ENCODE measurements at places on chromosomes 3 and 15.
A peak's percentile ranks its signal among the peaks of the same experiment; 100 is the strongest.

- DNase-seq = peak; percentile 11
Observed at GRCh38 chr3:43505351-43505750, 116.5 kb downstream of the ANO10 start.

DNA sequence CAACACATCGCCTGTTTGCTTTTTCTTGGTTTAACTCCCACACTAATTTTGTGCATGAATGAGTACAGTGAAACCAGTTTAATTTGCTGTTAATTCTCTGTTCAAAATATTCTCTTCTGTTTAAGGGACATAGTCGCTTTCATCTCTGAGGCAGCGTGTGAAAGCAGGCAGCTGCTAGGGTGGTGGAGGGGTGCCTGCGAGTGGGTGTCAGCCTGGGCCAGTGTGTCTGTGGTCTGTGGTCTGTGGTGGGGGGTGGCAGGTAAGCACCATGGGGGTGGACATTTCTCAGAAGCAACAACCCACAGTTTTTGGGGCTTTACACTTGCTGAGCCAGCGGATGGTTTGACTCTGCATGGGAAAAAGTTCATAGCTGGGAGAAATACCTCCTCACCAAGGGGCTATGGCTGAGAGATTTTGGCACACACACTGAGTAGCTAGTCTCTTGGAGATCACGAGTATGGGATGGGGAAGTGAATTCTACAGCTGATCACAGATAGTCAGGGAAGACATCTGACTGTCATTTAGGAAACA lies 109.2 kb downstream of the EPHB1 start:
- no peak for DNase-seq

- DNase-seq = no peak
Observed at GRCh38 chr15:78775472-78775871, 35.8 kb downstream of the ADAMTS7 start.

GRCh38 chr3:119700269-119700919 lies 2.4 kb upstream of the CFAP91 start:
- no peak for DNase-seq

GRCh38 chr3:165103616-165104015 lies 25.3 kb upstream of the SI start:
- DNase-seq = no peak

DNA sequence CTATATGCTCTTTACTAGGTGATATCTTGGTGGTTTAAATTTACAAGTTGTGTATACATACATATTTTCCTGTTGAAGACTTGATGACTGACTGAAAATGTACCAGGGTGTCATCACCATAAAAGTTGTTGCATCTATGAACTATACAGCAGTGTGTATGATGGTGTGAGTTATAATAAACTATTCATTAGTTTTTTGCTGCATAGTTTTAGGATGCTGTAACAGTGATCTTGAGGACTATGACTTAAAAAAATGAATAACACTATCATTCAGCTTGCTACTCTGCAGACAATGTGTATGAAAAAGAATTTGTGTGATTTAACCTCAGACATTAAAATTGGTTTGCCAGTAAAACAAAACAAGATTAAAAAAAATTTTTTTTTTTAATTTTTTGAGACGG lies 49.0 kb downstream of the UBE2E2 start:
- DNase-seq = no peak

- DNase-seq = no peak
Observed at GRCh38 chr3:29561651-29562149, 280.8 kb downstream of the RBMS3 start.

DNA sequence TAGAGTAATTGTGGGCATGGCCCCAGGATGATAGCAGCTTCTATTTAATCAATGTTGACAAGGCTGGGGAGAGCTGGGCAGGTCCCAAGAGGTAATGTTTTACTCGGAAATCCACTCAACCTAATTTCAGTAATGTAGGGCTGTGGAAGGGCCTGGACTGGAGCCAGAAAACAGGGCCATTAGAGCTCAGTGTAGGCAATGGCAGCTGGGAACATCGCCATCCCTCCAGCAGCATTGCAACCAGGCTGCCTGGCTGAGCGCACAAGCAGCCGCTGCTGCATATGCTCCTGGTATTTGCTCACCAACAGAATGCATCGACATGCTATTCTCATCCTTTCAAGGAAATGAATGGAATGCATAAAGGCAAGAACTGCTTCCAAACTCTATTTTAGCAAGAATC lies 90.0 kb downstream of the GAP43 start:
- no peak for DNase-seq

GRCh38 chr15:75095594-75095993 lies 72.2 kb downstream of the PPCDC start:
- DNase-seq = no peak

- no peak for DNase-seq
Observed at GRCh38 chr15:90055182-90055581, 47.1 kb downstream of the IDH2 start.
